ENCODE measurements at places on chromosomes 4 and X.

DNA sequence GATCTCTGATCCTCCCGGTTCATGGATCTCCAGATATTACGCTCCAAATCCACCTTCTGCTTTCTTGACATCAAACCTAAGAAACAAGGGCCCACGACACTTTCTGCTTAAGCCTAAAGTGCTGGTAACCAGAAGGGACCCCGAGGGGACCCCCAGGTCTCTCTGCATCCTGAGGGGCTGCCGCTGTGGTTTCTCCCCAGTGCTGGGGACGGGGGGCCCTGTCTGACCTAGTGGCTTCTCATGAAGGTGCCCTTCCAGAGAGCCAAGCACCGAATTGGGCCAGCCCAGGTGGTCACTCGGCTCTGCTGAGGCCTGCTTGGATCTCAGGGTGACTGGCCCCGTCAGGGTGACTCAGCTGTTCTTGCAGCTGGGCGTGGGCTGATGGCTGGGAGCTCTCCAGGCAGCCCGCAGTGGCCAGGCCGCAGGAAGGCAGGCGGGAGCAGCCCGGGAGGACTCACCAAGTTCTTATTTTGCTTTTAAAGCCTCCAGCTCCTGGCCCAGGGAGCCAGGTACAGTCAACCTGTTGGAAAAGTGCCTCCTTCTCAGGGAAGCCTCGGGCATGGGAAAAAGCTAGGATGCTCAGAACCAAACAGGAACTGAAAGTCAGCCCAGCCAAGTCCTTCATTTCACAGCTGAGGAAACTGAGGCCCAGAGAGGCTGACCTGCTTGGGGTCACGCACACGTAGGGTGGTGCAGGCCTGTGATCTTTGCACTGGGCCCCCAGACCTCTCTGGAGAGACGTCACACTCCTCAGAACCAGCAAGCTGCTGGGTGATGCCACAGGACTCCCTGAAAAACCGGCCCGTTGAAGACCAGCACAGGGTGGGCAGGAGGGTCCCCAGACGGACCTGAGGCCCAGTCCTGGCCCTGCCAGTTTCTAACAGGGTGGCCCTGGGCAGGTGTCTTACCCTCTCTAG, 16.7 kb downstream of the BLOC1S4 start:
- peak; percentile 87 for DNase-seq

GRCh38 chrX:2376166-2376565, 124.6 kb downstream of the DHRSX start:
- DNase-seq, result no peak

- no peak for DNase-seq
These were observed 22.3 kb upstream of the RASGEF1B start for GRCh38 chr4:81494031-81494431.

DNA sequence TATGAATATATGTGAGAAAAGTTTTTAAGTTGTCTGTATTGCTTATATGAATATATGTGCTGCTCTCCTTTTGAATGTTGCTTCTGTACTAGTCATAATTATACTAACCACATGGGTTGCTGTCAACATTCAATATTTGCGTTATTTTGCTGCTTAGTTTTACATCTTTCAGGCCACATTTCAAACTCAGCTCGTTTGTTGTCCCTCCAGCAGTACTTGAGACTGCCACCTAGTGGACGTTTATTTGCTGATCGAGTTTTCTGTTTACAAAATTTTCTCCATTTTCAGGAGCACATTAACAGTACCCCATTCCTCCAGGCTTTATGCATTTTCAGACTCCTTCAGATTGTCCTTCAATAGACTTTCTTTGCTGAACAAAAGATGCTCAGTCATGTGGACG, 75.8 kb downstream of the NUDT11 start:
- no peak for DNase-seq

DNA sequence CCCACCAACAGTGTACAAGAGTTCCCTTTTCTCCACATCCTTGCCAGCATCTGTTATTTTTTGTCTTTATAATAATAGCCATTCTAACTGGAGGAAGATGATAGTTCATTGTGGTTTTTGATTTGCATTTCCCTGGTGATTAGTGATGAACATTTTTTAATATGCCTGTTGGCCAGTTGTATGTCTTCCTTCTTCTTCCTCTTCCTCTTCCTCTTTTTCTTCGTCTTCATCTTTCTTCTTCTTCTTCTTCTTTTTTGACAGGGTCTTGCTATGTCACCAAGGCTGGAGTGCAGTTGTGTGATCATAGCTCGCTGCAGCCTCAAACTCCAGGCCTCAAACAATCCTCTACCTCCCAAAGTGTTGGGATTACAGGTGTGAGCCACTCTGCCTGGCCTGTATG, 87.4 kb downstream of the CCDC160 start:
- no peak for DNase-seq

- DNase-seq, result no peak
These were observed 45.2 kb downstream of the PDGFRA start for GRCh38 chr4:54274264-54274663.

DNA sequence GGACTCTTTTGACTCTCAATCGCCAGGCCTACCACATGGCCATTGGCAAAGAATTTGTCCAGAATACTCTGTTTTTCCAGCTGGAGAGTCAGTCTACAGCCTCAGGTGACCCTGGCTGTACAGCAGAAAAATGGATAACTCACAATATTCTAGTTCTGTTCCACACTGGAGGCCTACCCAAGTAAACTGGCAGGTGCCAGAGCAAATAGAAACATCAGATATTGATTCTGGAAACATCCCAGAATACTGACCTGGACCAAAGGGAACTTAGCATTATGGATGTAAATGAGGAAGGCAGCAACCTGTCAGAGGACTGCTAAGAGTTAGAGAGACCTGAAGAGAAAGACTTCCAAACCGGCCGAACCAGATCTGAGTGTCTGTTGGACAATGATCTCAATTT, 147.9 kb upstream of the SMAD1 start:
- DNase-seq, result no peak

DNA sequence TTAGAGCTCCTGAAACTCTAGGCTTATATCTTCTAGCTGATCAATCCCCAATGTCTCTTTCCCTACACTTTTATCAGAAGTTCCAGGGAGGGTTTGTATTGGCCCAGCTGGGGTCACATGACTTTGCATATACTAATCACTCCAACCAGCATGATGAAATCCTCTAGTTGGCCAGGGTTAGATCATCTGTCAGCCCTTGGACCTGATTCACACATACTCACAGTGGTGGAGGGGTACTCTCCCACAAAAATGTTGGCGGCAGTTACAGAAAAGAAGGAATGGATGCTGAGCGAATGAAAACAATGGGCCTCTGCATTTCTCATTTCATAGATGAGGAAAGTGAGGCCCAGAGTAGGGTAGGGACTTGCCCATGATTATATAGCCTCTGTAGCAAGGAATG, 151.1 kb downstream of the PJA1 start:
- peak; percentile 40 for DNase-seq

GRCh38 chr4:105092768-105093167, 53.9 kb upstream of the TET2 start:
- DNase-seq, result no peak

DNA sequence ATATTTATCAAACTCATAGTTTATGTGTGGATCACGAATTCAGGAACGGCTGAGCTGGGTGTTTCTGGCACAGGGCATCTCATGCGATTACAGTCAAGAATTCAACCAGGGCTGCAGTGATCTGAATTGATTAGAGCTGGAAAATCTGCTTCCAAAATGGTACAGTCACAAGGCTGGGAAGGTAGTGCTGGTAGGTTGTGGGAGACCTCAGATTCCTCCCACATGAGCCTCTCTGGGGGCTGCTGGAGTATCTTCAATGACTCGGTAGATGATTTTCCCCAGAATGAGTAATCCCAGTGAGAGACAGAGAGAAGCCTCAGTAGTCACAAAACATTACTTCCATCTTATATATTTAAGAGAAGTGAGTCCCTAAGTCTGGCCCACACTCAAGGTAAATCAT, 36.2 kb upstream of the PRDX4 start:
- no peak for DNase-seq

DNA sequence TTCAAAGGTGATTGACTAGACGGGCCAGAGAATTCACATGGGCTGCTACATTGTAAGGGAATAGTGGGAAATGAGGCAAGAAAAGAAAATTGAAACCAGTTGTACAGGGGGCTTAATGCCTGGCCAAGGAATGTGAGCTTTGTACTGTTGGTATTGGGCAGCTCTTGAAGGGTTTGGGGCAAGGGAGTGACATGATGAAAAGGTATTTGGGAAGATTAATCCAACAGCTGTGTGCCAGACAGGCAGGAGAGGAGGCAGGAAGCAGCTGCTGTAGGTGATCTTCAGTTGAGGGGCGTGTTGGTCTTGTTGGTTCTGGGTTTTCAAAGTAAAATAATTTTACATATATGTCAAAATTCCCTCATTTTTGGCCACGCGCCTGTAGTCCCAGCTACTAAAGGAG, 384.5 kb upstream of the TENM3 start:
- DNase-seq, result no peak

GRCh38 chrX:30141966-30142365, 73.4 kb upstream of the MAGEB2 start:
- no peak for DNase-seq

DNA sequence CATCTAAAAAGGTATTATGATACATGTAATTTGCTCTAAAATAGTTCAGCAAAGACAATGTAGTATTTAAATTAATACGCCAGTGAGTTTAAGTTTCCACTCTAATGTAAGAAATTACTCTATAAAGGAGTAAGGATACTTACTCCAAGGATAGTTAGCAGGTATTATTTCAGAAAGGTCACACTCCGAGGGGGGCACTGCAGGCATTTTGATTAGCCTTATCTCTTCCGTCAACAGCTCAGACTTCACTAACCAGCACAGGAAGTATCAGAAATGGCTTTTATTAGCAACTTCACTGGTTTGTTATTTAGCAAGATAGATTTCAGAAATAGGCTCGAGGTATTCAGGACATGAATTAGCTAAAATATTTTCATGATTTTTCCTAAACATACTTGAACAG, 127.0 kb downstream of the COX18 start:
- DNase-seq, result no peak

DNA sequence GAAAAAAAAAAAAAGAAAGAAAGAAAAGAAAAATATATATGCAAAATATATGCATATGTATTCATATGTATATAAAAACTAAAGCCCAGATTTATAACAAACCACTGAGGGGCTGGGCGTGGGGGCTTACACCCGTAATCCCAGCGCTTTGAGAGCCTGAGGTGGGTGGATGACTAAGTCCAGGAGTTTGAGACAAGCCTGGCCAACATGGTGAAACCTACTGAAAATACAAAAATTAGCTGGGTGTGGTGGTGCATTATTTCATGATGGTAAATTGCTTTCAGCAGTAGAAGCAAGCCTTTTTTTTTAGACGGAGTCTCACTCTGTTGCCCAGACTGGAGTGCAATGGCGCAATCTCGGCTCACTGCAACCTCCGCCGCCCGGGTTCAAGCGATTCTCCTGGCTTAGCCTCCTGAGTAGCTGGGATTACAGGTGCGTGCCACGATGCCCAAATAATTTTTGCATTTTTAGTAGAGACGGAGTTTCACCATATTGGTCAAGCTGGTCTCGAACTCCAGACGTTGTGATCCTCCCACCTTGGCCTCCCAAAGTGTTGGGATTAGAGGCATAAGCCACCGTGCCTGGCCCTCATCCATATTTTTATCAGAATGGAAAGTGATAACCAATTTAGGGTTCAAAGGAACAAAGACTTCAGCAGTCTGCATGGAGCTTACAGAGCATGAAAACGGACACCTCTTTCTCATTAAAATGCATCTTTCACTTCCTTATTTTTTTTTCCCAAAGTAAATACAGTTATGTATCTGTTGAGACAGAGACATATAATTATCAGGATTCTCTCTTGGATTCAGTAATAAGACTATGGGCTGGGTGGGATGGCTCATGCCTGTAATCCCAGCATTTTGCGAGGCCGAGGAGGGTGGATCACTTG, 27.7 kb upstream of the MOB1B start:
- DNase-seq, result no peak

DNA sequence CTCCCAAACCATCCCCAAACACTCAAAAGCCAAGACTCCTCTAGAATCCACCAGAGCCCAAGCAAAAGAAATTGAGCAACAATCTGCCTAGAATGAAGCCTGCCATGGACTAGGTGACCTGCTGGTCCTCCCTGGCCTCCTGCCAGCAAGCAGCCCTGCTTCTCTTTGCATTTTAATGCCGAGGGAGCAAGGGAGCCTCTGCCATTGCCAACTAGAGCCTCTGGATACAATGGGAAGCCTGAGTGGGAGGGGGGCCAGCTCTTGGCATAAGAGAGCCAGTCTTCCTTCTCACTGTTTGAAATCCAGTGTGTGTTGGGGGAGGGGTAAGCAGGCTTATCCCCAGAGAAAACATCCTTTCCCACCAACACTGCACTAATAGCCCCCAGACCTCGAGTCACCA, 1.5 kb upstream of the GDPD2 start:
- DNase-seq, result no peak

- no peak for DNase-seq
These were observed at the start of gene MGARP for GRCh38 chr4:139279760-139280620. Gene MGARP (minus strand): TSS chr4:139280225. CDS start chr4:139280158, 67 bp downstream.
